ENCODE measurements at places on chromosomes 1 and 21.
A peak's percentile ranks its signal among the peaks of the same experiment; 100 is the strongest.

DNA sequence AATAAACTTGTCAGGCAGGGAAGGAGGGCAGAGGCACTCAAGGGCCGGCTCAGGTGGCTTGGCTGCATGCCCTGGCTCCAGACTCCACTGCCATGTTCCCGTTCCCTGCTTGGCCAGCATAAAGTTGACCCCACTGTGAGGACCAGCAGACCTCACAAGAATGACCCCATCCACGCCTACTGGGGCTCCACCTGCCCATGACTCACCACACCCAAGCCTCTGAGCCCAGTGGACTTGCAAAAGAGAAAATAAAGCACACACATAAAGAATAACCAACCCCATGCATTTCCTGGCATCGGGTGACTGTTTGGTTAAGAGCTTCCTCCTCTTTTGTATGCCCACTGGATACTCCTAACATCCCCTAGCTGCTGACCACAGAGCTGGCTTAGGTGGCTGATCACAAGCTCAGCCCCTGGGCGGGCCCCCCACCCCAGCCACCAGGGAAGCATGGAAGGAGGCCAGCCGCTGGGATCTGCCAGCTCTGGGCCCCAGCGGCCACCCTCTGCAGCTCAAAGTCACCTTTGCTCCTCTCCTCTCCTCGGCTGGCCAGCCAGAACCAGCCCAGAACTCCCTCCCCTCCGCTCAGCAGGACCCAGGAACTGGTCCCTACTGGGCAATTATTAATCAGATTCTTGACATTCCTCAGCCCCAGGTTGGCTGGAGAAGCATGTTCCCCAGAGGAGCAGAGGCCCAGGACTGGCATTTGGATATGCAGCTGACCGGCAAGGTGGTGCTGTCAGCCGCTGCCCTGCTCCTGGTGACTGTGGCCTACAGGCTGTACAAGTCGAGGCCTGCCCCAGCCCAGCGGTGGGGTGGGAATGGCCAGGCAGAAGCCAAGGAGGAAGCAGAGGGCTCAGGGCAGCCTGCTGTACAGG lies at the start of gene KLHDC7A:
Gene KLHDC7A (plus strand): TSS at position 616 of the 875 bp plus-strand sequence. CDS start 52 bp downstream, at position 668.
- peak; percentile 23 for DNase-seq

DNA sequence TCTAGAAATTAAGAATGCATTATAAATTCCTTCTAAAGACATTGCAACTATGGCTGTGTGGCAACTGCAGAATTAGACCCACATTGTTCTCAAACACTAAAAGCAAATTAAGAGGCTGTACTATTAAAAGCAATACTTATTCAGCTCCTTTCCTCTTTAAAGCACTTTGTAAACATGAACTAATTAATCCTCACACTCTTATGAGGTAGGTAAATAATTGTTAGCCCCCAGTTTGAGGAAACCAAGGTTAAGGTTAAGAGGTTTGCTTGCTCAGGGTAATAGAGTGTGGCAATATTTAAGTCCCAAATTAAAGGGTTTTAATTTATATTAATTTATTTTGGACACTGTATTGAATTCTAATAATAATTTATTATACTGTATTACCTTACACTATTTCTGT lies 553.8 kb downstream of the LRRIQ3 start:
- no peak for DNase-seq

DNA sequence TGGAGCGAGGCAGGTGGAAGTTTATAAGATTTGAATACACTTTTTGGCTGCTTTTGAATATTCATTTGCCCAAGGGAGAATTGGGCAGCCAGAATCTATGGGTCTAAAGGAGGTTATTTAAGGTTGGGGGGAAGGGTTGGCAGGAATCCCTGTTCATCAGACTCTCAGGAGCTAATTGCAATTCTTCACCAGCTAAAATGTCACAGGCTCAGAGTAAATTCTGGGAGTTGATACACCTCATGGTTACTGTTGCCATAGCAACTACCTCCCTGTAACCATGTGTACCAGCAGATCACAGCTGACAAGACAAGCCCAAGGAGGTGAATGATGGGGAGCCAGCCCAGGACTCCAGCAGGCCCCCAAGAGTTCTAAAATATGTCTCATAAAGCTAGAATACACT lies 75.5 kb downstream of the CAMK2N1 start:
- DNase-seq = no peak

- no peak for DNase-seq
Measured at GRCh38 chr21:46459356-46460112, 843 bp downstream of the DIP2A start.

DNA sequence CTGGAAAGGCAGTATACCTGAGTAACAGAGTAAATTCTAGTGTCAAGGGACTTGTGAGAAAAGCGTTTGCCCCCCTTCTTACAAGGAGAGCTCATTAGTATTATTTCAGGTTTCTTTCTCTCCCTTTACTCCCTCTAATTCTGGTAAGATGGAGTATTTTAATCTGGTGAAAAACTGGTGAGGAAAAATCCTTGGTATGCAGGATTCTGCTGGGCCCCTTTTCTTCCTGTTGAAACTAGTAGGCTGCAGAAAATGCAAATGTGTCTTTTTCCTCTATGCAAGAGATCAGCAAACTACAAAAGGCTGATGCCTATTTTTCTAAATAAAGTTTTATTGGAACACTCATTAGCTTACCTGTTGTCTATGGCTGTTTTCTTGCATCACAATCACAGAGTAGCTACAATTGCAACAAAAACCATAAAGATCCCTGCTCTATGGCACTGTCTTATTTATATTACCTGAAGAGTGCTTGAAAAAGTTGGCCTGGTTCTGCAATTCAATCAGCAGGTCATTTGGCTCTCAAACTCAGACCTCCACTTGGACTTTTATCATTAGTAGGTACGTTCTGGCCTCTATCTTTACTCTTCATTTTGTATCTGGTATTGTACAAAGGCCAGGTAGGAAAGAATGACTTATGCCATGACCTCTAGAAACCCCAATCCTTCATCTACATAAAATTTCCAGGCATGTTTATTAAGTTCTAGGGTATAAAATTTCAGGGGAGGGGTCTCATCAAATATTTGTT lies 109.6 kb downstream of the AKT3 start:
- DNase-seq = no peak

DNA sequence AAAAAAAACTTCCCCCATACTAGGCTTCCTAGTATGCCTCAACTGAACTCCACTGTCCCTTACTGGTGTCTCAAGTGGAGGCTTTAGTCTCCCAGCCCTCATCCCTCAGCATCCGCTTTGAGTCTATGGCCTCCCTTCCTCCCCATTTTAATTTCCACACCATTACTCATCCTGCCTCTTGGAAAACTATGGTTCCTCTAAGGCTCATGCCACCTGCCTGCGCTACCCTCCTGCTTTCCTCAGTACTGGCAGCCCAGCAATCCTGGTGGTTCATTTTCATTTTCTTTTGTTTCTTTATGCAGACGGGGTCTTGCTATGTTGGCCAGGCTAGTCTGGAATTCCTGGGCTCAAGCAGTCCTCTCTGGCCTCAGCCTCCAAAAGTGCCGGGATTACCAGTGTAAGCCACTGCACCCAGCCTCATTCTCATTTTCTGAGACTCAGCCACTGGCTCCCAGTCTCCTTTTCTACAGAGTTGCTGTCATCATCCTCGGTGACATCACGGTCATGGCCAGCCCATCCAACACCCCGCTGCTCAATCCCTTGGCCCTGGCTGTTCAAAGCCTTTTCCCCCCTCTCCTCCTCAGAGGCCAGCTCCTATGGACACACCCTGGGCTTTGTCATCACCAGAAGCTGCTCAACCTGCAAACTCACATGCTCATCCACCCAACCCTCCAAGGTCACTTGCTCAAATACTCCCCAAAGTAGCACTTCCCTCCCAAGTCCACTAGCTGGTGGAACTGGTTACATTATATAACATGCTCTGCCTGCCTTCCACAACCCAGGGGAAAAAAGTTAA lies 2.3 kb upstream of the PMVK start:
- no peak for DNase-seq

- no peak for DNase-seq
Measured at GRCh38 chr1:173608503-173609216, 5.8 kb upstream of the SLC9C2 start.

GRCh38 chr1:181127898-181128453 lies 39.5 kb downstream of the IER5 start:
- DNase-seq = no peak

DNA sequence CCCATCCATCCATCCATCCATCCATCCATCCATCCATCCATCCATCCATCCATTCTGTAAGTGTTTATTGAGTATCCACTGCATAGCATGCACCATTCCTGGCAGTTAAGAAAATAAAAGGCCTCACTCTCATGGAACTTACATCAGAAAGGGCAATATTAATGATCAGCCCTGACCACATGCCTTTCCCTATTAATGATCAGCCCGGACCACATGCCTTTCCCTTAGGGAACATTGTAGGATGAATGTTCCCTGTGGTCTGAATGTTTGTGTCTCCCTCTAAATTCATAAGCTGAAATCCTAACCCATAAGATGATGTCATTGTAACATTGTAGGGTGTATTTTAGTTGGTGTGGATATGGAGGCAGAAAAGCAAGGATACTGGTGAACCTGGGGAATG lies 365.8 kb downstream of the KIF26B start:
- DNase-seq = no peak

DNA sequence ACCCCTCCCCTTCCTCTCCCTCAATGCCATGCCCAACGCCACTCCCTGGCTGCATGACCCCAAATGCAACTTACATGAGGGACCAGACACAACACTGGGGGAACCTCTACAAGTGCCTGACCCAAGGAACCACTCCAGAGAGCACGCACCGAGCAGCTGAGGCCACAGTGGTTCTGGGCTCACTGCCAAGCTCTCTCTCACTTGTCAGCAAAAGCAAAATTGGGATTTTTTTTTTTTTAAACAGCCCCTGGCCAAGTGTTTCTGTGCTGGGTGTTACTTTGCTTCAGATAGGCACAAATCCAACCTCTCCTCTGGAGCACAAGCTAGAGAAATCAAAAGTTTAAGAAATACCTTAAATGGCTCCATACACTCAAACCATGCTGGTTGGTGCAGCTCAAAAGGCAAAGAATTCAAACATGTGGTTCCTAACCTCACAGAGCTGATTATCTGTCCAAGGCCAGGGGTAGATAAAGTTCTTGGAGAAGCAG lies 363.0 kb downstream of the SETD4 start:
- no peak for DNase-seq

- DNase-seq = no peak
Measured at GRCh38 chr1:207670192-207670591, 25.3 kb downstream of the CR1L start.
